IPS DF 6.9 (cell line): ENCODE measurements at places on chromosomes 3 and 15.

GRCh38 chr15:78630886-78631633 is 9.9 kb downstream of the CHRNB4 start:
- DNase-seq, result no peak

GRCh38 chr3:151314137-151314536 is 2.5 kb downstream of the GPR87 start:
- no peak for DNase-seq

- DNase-seq, result no peak
Measured at GRCh38 chr3:130894130-130894985, 474 bp downstream of the ATP2C1 start.

GRCh38 chr3:11389386-11390268 is 117.4 kb downstream of the ATG7 start:
- DNase-seq, result no peak

- DNase-seq, result no peak
Measured at GRCh38 chr15:98853161-98853560, 154.4 kb downstream of the PGPEP1L start.

- DNase-seq, result no peak
Measured at GRCh38 chr15:70538278-70538677, 225.1 kb downstream of the UACA start.

- DNase-seq, result no peak
Measured at GRCh38 chr3:194888916-194889315, 203.2 kb downstream of the FAM43A start.

GRCh38 chr15:101608201-101608600 is 44.0 kb downstream of the TM2D3 start:
- no peak for DNase-seq

DNA sequence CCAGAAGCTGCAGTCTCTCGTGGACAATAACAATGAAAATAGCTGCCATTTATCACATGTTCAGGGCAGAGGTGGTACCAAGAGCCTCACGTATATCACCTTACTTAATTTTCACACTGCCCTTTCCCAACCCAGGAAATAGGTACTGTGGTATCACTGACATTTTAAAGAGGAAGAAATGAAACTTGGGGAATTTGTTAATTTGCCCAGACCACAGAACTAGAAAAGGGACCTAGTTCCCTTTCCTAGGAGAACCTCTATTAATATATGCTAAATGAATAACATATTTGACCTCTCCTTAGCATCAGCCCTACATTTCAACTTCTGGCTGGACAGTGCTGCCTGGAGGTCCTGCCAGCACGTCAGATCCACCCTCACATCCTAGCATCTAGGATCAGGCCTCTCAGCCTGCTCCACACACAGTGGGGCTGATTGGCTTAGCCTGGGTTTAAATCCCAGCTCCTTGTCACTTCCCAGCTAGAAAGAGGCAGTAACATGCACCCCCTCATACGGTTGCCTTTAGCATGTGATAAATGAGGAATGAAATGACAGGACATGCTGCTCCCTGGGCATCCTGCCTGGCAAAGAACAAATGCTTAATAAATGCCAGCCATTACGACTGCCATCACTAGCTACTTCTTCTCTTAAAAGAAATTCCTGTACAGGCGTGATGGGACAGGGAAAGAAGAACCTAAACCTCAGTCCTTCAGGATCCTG is 95.1 kb upstream of the TNFAIP8L3 start:
- no peak for DNase-seq

DNA sequence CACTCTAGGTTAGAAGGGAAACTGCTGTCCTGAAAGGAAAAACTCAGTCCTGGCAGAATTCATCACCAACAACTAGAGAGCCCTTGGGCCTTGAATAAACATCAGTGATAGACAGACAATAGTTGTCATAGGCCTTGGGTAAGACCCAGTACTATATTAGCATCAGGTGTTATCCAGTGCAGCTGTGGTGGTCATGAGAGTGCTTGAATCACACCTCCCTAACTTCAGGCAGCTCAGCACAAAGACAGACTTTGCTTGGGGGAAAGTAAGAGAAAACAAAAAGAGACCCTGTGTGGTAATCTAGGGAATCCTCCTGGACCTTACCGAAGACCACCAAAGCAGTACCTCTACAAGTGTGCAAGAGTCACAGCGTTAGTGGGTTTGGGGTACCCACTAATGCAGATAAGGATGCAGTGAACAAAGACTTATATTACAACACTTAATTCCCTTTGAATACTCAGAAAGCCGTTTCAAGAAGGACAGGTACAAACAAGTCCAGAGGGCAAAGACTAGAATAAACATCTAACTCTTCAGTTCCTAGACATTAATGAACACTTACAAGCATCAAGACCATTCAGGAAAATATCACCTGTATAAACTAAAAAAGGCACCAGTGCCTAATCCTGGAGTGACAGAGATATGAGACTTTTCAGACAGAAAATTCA is 332.3 kb upstream of the EPHA3 start:
- DNase-seq, result no peak

DNA sequence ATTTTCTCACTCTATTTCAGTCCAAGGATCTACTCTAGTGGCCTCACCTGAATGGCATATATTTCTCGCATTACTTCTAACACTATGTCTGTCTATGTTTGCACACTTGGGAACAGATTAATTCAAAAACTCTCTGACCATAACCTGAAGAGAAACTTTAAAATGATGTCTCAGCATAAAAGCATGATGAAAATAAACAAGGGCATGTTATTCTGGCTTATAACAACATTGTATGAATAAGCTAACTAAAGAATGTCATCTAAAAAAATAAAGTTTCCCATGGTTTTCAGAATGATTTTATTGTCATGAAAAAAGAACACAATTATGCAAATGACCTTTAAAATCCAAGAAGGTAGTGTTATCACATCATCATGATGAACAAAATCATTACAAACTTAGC is 85.5 kb upstream of the ROBO2 start:
- DNase-seq, result no peak

- DNase-seq, result no peak
Measured at GRCh38 chr15:53811530-53811929, 52.1 kb upstream of the WDR72 start.

GRCh38 chr3:13513051-13513912 is 33.2 kb downstream of the HDAC11 start:
- DNase-seq, result no peak

- no peak for DNase-seq
Measured at GRCh38 chr15:65908876-65909275, 39.6 kb downstream of the RAB11A start.

DNA sequence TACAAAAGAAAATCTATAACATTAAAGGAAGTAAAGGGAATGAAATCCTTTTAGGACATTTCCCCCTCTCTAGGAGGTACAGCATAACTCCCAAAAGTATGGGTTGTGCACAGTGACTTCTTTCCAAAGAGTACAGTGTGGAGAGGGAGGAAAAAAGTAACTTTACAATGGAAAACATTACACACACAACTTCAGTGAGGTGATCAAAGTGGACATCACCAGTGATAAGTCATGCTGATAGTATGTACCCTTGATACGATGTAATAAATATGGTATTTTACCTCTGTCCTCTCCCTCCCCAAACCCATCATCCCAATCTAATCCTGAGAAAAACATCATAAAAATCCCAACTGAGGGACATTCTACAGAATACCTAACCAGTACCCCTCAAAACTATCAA is 10.8 kb downstream of the PLD1 start:
- DNase-seq, result no peak

- DNase-seq, result no peak
Measured at GRCh38 chr15:80081390-80081789, 21.9 kb downstream of the ZFAND6 start.

DNA sequence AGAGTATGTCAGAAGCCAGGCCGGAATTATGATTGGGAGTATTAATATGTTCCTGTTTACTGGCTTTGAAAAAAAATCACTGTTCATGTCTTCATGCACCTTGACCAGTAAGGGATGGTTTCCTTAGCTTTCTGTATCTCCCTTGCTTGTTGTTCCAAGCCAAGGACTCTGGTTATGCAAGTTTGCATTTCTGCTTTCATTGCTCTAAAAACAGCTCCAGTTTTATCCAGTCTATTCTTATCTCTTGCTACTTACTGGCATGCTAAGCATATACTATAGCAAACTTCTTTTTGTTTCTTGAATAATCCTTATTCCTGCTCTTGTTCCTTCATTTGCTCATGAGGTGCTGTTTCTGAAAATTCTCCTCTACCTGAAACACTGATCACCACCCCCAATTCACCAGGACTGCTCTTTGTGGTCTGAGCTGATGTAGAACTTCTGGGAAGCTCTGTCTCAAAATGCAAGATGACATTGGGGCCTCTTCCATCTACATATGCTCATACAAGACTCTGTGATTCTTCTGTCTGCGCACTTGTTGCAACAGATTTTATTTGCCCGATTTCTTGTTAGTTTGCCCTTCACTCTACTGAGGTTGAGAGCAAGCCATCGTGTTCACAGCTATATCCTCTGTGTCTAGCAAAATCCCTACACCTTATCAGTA is 173.0 kb downstream of the EBLN2 start:
- no peak for DNase-seq

DNA sequence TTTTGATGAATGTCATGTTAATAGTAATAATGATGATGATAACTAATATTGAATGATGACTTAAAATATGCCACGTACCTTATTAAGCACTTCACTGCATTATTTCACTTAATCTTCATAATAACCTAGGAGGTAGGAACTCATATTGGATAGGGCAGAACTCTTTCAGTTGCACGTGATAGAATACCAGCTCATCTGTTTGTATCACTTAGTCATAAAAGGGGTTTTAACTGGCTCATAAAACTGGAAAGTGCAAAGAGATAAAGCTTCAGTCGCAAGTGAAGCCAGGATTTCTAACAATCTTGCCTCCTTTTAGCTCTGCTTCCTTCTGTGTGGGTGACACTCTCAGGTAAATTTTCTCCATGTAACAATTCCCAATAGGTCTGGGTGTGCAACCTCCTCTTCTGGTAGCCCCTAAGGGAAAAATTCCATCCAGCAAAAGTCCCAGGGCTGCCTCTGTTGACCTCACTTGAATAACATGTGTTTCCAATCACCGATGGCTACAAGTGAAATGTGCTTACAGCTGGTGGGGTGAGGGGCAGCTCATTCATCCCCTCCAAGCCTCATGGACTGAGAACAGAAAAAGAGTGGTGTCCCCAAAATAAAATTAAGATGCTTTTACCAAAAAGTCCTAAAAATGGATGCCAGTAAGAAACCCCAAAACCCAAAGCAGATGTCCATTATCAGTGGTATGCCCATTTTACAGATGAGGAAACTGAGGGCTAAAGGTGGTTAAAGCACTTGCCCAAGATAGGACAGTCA is 9.3 kb downstream of the GXYLT2 start:
- DNase-seq, result no peak

DNA sequence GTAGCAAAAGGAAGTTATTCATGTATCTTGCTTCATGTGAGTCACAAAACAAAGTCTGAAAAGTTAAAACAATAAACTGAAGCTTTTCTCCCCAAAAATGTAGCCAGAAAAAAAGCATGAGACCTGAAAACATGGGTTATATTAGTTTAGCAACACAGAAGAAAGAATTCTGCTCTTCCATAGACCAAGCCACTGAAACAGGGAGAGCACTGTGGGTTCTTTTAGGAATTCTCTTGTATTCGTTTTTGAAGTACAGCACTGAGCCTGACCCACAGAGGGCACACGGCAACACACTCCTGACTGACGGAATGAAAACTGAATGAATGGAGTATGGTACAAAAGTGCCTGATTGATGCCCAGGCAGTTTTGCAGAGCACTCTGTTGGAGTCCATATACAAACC is 66.6 kb downstream of the TM4SF4 start:
- DNase-seq, result no peak

DNA sequence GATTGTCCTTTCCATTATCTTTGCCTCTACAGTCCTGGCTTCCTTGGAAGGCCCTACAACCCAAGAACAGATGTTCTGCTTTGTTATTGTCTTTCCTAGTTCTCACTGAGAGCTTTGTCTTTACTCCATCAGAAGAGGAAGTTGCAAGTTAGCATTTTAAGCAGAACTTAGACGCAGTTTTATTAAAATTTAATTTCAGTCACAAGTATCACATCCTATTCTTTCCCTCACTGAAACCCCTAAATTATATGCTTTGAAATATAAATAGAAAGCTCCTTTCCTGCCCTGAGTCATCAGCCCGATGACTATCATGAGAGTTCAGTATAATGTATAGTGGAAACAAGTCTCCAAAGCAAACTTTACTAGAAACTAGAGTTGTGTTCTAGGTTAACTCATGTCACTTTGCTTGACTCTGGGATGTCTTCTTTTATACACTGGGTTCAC is 291.2 kb upstream of the RBMS3 start:
- DNase-seq, result no peak

DNA sequence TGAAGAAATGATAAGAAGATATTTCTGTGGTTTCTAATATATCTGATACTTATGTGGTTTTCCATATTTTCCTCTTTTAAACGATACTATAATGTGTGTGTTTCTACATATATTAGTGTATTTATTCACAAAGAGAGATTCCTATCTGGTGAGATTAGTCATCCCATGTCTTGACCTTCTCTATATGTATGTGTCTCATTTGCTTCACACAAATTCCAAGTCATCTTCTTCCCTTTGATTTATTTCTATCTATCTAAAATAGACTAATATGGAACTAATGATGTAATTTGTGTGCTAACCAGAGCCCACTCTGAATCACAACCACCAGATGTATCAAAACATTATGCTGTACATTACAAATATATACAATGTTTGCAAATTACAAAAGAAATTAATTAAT is 154.7 kb upstream of the KCNMB2 start:
- DNase-seq, result no peak

DNA sequence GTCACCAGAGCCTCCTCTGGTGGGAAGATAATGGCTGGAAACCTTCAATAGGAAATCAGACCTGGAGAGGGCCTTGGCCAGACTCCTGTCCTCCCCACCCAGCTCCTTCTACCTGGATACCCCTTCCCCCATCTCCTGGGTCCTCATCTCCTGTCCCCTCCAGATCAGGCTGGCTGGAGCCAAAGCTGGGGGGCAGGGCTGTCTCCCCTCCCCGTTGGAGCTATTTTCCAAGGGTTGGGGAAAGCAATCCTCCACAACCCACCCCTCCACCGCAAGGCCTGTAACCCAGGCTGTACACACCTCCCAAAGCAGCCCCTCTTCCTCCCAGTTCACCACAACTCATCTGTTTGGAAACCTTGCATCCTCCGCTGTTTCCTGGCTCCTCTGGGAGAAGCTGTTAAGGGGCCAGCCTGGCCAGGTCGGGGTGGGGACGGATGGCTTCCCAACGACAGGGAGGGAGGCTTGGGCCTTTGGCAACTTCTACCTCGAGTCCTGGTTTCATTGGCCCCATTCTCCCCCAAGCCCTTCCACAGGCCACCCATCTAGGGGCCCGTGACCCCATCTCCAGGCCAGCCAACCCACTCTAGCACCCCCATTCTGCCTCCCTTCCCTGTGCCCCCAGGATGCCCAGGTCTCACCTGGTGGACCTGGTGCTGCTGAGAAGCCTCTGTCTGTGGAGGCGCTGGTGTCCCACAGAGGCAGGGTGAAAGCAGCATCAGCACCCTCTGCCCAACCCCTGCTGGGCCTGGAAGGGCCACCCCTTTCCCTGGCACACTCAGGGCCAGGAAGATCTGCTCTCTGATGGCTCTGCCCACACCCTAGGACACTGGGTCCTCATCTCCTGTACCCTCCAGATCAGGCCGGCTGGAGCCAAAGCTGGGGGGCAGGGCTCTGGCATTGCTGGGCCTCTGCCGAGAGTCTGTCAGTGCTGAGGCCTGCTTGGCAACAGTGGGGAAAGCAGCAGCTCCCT is 22.1 kb upstream of the GOLGA6C start:
- DNase-seq, result no peak
